ENCODE measurements at places on chromosomes 2 and 18. TPM values are rescaled to one million over a fixed set of nuclear protein-coding genes. Genes with fewer than 3 reads are reported as not detected.

MBP gene
- total RNA-seq, result 21.9 TPM

MYOM1 gene
- total RNA-seq, result 17.2 TPM

CPO gene
- 0.83 TPM for total RNA-seq

GRCh38 chr2:85266146-85267041, 61.4 kb downstream of the TGOLN2 start:
- no peaks in the 10 kb centered on the region for H3K36me3 ChIP-seq
- peaks cover 41% of the 10 kb centered on the region for H3K4me1 ChIP-seq

GRCh38 chr2:82752396-82752795, 1706.7 kb downstream of the SUCLG1 start:
- no peaks in the 10 kb centered on the region for H3K27me3 ChIP-seq
- no peaks in the 10 kb centered on the region for H3K36me3 ChIP-seq
- DNase-seq, result no peak

GRCh38 chr2:38315707-38316333, 61.3 kb downstream of the ATL2 start:
- no peak for DNase-seq
- H3K27me3 ChIP-seq, result no peaks in the 10 kb centered on the region
- H3K27ac ChIP-seq, result peak overlapping the region; percentile 41
- H3K4me1 ChIP-seq, result peaks cover 49% of the 10 kb centered on the region
- H3K36me3 ChIP-seq, result peaks cover 22% of the 10 kb centered on the region

- no peak for DNase-seq
- no peak overlapping the region for H3K27ac ChIP-seq
- H3K27me3 ChIP-seq, result no peaks in the 10 kb centered on the region
- no peaks in the 10 kb centered on the region for H3K36me3 ChIP-seq
- H3K4me1 ChIP-seq, result no peaks in the 10 kb centered on the region
Measured at GRCh38 chr2:180577567-180577966, 402.8 kb upstream of the UBE2E3 start.

- no peaks in the 10 kb centered on the region for H3K36me3 ChIP-seq
- no peak overlapping the region for H3K27ac ChIP-seq
- DNase-seq, result no peak
Measured at GRCh38 chr18:21998486-21998885, 170.9 kb upstream of the GATA6 start.

GRCh38 chr2:36459725-36460137, 104.2 kb downstream of the CRIM1 start:
- peak overlapping the region; percentile 2 for H3K27ac ChIP-seq
- peaks cover 57% of the 10 kb centered on the region for H3K4me1 ChIP-seq
- no peaks in the 10 kb centered on the region for H3K27me3 ChIP-seq
- DNase-seq, result peak; percentile 66

DNA sequence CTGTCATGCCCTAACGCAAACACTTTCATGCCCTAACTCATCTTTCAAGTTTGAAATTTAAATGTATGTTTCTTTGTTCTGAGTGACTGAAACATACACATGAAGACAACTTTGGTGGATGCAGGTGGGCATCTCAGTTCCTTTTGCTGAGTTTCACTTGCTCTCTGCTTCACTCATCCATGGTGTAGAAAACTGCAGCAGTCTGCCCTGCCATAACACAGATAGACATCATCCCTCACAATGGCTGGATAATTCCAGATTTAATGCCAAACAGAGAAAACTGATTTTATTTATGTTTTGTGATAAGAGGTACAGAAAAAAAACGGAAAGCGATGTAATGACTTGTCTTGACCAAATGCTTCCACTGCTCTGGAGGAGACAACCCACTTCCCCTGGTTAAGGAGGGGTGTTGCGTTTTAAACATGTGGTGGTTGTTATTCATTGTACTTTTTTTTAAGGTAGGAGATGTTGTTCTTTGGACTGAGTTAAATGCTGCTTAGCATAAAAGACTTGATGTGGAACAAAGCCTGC, 70.4 kb downstream of the RHBDD1 start:
- H3K36me3 ChIP-seq, result peaks cover 14% of the 10 kb centered on the region
- no peaks in the 10 kb centered on the region for H3K4me1 ChIP-seq
- H3K27me3 ChIP-seq, result no peaks in the 10 kb centered on the region
- no peak for DNase-seq

DNA sequence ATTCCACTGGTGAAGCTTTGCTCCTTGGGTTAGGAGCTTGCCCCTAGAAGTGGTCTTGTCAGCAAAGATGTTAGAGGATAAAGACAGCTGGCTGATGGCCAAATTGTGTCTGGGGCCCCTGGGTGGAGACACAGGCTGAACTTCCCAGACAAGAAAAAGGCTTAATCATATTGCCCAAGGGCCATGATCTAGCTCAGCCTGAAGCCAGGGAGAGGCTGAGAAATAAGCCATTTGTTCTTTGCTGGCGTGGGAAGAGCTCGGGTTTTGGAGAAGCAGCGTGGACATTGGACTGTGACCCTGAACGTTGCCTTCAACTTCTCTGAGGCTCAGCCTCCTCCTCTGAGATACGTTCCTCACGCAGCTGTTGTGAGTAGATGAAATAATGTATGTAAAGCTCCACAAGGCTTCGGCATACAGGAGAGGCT, 153.0 kb downstream of the ZFP36L2 start:
- peak overlapping the region; percentile 72 for H3K27ac ChIP-seq
- no peaks in the 10 kb centered on the region for H3K36me3 ChIP-seq
- H3K4me3 ChIP-seq, result no peak overlapping the region

DNA sequence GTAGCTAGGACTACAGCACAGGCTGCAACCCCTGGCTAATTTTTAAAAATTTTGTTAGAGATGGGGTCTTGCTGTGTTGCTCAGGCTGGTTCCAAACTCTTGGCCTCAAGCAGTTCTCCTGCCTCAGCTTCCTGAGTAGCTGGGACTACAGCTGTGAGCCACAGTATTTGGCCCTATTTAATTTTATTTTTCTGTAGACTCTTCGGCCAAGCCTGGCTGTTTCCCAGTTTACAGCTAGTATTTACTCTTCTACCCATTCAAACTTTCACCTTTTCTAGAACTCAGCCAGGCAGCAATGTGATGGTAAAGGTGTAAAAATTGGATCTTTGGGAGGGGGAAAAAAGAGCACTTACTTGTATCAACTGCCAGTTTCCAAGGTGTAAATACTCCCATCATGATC, 35.3 kb downstream of the SH3RF3 start:
- no peak overlapping the region for H3K4me3 ChIP-seq
- peaks cover 35% of the 10 kb centered on the region for H3K4me1 ChIP-seq
- peak overlapping the region; percentile 41 for H3K27ac ChIP-seq

PKDCC gene
- total RNA-seq, result 290 TPM

- no peak for DNase-seq
- H3K27me3 ChIP-seq, result no peaks in the 10 kb centered on the region
- H3K4me3 ChIP-seq, result no peak overlapping the region
Measured at GRCh38 chr2:232658217-232658785, 24.9 kb downstream of the EFHD1 start.

COL4A4 gene
- total RNA-seq, result 3.6 TPM

CPLX4 gene
- total RNA-seq, result not detected

PLA2R1 gene
- 4.7 TPM for total RNA-seq

DNA sequence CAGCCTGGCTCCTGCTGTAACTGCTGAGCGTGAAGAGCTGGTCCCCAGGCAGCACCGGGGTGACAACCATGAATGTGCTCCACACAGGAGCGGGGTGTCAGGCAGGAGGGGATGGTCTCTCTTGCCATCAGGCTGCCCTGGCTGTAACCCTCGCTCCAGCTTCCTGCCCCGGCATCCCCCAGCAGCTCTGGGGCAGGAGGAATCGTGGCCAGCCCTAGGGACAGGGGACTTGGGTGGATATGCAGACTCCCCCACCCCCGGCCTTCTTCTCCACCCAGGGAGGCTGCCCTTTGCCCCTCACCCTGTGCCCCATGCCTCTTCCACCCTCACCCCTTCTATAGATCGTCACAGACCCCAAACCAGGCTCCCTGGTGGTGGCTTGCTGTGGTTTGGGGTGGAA, 69.4 kb upstream of the SMAD7 start:
- no peak for DNase-seq
- H3K4me1 ChIP-seq, result peaks cover 4% of the 10 kb centered on the region
- no peak overlapping the region for H3K4me3 ChIP-seq
- no peak overlapping the region for H3K27ac ChIP-seq

GRCh38 chr2:144078106-144078505, 441.8 kb downstream of the ZEB2 start:
- H3K27me3 ChIP-seq, result no peaks in the 10 kb centered on the region
- H3K27ac ChIP-seq, result no peak overlapping the region
- peaks cover 8% of the 10 kb centered on the region for H3K4me1 ChIP-seq
- no peak overlapping the region for H3K4me3 ChIP-seq
- no peak for DNase-seq

HOXD9 gene
- 0.83 TPM for total RNA-seq

PREPL gene
- total RNA-seq, result 33.6 TPM

ANKRD30B gene
- total RNA-seq, result not detected

DNA sequence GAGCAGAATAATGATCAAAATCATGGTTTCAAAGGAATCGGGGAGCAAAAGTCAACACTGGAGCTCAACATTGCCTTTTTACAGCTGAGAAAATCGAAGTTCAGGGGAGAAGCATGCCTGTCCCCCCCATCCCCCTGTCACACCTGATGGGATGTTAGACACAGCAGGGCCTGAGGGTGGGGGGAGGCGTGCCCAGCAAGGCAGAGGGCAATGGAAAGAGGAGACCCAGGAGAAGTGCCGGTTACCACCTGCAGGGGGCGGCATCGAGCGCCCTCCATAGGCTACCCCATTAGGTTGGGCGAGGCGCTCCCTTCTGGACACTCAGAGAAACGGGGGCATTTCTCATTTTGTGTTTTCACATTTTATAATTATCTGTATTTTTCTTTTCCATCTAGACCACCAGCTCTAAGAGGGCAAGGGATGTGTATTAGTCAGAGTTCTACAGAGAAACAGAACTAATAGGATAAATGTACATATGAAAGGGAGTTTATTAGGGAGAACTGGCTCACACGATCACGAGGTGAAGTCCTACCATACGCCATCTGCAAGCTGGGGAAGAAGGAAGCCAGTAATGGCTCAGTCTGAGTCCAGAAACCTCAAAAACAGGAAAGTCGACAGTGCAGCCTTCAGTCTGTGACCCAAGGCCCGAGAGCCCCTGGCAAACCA, 271.3 kb downstream of the LRATD1 start:
- no peaks in the 10 kb centered on the region for H3K27me3 ChIP-seq
- H3K27ac ChIP-seq, result no peak overlapping the region
- no peaks in the 10 kb centered on the region for H3K36me3 ChIP-seq
- no peaks in the 10 kb centered on the region for H3K4me1 ChIP-seq

DNA sequence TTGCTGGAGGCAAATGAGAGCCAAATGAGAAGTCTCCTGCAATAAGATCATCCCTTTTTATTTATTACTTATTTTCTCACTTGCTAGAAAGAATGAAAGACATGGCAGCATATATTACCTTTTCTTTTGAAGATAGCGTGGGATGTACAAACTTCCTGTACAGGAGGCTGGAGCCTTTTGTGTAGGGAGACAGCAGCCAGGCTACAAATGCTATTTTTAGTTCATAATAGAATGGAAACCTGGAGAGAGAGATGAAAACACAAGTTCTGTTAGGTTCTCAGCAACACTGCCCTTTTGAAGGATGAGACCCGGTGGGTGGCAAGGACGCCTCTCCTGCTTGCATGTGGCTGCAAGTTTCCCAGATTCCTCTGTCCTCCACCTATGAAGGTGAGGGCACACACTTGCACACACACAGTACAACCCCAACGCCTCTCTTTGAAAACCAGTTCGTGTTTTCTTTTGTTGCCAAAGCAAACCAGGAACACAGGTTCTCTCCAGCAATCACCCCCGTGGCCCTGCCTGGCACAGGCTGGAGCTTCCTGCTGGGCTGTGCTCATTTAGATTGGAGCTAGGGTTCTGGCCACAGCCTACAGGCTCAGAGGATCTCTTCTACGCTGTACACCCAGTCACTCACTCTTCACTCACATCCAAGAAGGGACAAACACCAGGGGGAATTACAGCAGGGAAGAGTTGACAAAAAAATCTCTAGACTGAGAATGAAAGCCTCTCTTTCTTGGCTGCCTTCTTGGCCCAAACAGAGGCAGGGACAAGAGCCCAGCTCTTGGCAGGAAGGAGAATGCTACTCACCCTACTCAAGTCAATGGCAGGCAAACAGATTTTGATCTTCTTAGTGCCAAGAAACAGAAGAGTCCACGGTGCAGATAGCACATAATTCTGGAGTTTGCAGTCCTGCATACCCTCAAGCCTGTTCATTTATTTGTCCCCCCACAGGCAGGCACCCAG, 55.6 kb downstream of the MRPL35 start:
- peaks cover 37% of the 10 kb centered on the region for H3K4me1 ChIP-seq
- H3K27ac ChIP-seq, result peak overlapping the region; percentile 82
- DNase-seq, result no peak

DNA sequence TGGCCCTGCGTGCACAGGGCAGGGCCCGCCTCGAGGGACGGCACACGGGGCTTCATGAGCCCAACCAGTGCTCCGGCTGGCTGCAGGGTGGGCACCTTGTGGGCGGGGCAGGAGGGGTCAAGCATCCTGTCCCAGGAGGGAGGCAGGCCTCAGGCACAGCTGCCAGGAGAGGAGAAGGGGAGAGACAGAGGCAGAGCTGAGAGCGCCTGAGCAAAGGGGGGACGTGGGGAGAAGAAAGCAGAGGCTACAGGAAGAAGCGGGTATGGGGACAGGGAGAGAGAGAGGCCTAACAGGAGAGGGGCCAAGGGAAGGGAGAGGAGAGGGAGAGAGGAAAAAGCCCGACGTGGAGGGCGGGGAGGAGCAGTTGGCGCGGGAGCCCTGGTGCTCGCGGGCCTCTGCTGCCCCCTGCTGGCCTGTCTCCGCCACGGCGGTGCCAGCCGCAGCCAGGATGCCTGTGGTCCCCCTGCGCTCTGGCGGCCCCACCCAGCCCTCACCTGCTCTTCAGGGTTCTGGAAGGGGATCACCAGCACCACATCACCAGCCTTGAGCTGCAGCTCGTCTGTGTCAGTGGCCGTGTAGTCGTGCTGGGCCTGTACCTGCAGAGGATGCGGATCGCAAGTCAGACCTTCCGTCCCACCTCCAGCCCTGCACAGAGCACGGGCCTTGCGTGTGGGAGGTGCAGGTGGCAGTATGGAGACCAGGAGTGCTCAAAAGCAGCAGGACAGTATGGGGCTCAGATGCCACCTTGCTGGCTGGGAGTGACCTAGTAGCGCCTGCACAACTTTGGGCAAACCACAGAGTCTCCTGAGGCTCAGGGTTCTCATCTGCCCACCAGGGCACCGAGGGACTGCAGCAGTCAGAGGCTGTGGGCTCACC, 56.8 kb downstream of the BIN1 start:
- DNase-seq, result no peak
- no peak overlapping the region for H3K4me3 ChIP-seq
- H3K27ac ChIP-seq, result no peak overlapping the region
- H3K4me1 ChIP-seq, result peaks cover 21% of the 10 kb centered on the region
- no peaks in the 10 kb centered on the region for H3K27me3 ChIP-seq

GDF7 gene
- total RNA-seq, result 2.7 TPM

- peaks cover 21% of the 10 kb centered on the region for H3K4me1 ChIP-seq
- no peak overlapping the region for H3K27ac ChIP-seq
- peaks cover 11% of the 10 kb centered on the region for H3K27me3 ChIP-seq
Measured at GRCh38 chr2:106581755-106582147, 94.6 kb downstream of the CD8B2 start.

TTN gene
- total RNA-seq, result 8.4 TPM

DNA sequence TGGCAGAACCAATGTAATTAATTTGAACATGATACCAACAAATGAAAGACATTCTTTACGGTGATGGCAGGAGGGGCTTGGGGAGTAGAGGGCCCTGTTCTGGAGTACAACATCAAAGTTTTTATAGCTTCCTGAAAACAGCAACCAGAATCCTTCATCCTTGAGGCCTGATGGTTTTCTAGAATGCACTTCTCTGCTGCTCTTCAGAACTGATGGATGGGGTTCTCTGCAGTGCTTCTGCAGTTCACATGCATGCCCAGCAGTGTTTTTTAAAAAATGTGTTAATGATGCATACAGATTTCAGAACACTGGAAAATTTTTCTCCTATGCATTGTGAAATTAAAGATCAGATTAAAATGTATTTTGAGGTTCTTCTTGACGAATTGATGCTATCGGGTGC, 2.5 kb downstream of the LTBP1 start:
- no peak overlapping the region for H3K4me3 ChIP-seq
- DNase-seq, result no peak
- H3K4me1 ChIP-seq, result peaks cover 25% of the 10 kb centered on the region
- H3K27ac ChIP-seq, result no peak overlapping the region
